Suprapubic skin (tissue), 4 donors: ENCODE measurements at places on chromosomes 16 and 17. TPM values are rescaled to one million over a fixed set of nuclear protein-coding genes. Genes with fewer than 3 reads are reported as not detected.

The SEZ6L2 gene
- 0.98 TPM for total RNA-seq

The CES4A gene
- 57.7 TPM for total RNA-seq

The RASL10B gene
- 0.94 TPM for total RNA-seq

The TNFSF13 gene
- total RNA-seq, result 9.6 TPM

The CDH3 gene
- total RNA-seq, result 80.1 TPM

The CCDC78 gene
- not detected for total RNA-seq

- no peak overlapping the region for H3K27ac ChIP-seq
- DNase-seq, result peak; percentile 47
- H3K36me3 ChIP-seq, result peaks cover 26% of the 10 kb centered on the region
- no peak overlapping the region for H3K4me3 ChIP-seq
- H3K4me1 ChIP-seq, result no peaks in the 10 kb centered on the region
Observed at GRCh38 chr17:43219001-43219400, 7.3 kb downstream of the TMEM106A start.

DNA sequence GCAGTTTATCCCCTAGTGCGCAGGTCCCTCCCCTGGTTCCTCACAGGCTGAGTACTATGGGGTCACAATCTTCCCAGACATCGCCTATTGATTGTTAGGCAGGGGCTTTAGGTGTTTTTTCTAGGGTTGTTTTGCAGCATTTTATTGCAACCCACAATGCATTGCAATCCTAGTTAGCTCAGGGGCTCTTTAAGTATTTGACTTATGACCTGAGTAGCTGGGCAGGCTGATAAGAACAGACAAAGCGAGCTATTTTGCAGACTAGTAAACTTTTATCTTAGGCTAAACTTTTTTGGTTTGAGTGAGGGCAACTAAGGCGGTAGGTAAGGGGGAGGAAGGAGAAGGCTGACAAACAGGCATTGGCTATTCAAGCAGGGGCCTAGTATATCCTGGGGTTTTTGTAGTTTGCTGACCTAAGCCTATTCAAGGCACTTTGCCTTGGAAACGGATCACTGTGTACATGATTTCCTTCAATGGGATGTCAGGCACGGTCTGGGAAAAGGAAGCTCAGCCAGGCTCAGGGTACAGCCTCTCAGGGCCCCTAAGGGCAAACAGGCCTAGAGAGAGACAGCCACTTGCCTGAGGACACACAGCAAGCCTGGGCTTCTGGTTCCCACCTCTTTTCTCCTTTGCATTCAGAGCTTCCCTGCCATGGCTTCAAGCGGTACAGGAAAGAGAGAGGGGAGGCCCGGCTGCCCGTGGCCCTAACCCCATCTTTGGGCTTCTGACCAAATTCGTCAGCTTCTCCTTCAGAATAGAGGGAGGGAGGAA lies 6.4 kb downstream of the DRC7 start:
- no peaks in the 10 kb centered on the region for H3K36me3 ChIP-seq
- H3K27me3 ChIP-seq, result no peaks in the 10 kb centered on the region

DNA sequence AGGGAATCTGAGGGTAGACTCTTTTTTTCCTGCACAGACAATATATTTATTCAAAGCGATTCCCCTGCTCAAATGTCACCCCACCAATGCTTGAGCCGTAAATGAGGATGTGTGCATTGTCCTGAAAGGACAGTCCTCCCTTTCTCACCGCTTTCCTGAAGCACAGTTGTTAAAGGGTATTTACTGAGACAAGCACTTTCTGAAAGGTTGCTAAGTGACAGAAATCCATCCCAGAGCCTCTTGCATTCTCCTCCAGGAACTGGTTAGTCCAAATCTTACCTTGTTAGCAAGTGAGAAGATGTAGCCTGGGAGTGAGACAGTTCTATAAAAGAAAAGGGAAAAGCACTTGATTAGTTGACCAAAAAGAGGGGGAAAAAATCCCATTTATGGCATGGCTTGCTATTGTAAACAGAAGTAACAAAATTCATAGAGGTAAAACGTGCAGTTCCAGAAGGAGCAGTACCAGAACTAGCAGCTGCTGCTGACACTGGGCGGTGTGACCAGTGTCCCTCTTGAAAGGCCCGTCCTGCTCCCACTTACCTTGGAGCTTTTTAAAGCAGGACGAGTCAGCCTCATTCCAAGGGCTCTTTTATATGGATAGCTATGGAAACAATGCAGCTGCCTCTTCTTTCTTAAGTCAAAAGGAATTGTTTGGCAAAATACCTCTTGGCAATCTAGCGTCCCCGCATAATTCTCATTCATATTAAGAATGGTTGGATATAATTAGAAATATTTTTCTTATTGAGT lies at the start of gene MYH2:
Gene MYH2 (minus strand): TSS at position 563 of the 747 bp plus-strand sequence. CDS start 1,738 bp downstream, outside the sequence.
- H3K4me1 ChIP-seq, result no peaks in the 10 kb centered on the region
- no peak within 1 kb of the TSS for H3K4me3 ChIP-seq
- DNase-seq, result no peak
- H3K27ac ChIP-seq, result no peak within 1 kb of the TSS

GRCh38 chr16:9114112-9114511 lies 22.7 kb downstream of the HAPSTR1 start:
- H3K36me3 ChIP-seq, result peaks cover 19% of the 10 kb centered on the region
- H3K4me1 ChIP-seq, result peaks cover 59% of the 10 kb centered on the region
- no peak overlapping the region for H3K4me3 ChIP-seq
- no peak for DNase-seq
- no peaks in the 10 kb centered on the region for H3K27me3 ChIP-seq

DNA sequence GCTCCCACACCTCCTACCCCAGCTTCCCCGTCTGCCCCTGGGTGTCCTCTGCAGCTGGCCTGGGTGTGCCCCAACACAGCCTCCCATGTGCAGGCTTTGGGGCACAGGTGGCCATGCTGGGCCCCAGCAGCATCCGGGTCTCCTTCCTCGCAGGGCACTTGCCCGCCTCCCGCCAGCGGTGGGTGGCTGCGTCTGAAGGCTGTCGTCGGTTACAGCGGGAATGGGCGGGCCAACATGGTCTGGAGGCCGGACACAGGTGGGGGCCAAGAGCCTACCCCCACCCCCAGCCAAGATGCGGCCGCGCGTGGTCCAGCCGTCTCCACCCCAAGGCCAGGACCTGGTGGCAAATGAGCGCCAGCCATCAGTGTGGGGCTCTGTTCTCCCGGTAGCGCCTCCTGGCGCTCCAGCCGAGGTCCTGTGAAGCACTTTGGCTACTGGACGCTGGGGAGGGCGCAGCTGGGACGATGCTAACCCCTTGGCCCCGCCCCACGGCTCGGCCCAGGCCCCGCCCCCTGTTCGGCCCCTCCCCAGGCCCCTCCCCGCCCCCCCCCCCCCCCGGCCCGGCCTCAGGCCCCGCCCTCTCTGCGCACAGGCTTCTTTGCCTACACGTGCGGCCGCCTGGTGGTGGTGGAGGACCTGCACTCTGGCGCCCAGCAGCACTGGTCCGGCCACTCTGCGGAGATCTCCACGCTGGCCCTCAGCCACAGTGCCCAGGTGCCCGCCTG lies 7.3 kb upstream of the RHOT2 start:
- peak; percentile 93 for DNase-seq
- H3K4me3 ChIP-seq, result peak overlapping the region; percentile 21
- H3K27ac ChIP-seq, result no peak overlapping the region
- peaks cover 8% of the 10 kb centered on the region for H3K4me1 ChIP-seq
- H3K27me3 ChIP-seq, result no peaks in the 10 kb centered on the region

GRCh38 chr16:72429671-72430081 lies 257.7 kb upstream of the PMFBP1 start:
- no peaks in the 10 kb centered on the region for H3K36me3 ChIP-seq
- DNase-seq, result no peak
- H3K27ac ChIP-seq, result no peak overlapping the region
- H3K4me1 ChIP-seq, result no peaks in the 10 kb centered on the region
- H3K4me3 ChIP-seq, result no peak overlapping the region
- no peaks in the 10 kb centered on the region for H3K27me3 ChIP-seq

- H3K27me3 ChIP-seq, result no peaks in the 10 kb centered on the region
- no peak overlapping the region for H3K4me3 ChIP-seq
- no peak overlapping the region for H3K27ac ChIP-seq
- no peaks in the 10 kb centered on the region for H3K4me1 ChIP-seq
Observed at GRCh38 chr17:66625311-66625767, 209.6 kb upstream of the CACNG5 start.

DNA sequence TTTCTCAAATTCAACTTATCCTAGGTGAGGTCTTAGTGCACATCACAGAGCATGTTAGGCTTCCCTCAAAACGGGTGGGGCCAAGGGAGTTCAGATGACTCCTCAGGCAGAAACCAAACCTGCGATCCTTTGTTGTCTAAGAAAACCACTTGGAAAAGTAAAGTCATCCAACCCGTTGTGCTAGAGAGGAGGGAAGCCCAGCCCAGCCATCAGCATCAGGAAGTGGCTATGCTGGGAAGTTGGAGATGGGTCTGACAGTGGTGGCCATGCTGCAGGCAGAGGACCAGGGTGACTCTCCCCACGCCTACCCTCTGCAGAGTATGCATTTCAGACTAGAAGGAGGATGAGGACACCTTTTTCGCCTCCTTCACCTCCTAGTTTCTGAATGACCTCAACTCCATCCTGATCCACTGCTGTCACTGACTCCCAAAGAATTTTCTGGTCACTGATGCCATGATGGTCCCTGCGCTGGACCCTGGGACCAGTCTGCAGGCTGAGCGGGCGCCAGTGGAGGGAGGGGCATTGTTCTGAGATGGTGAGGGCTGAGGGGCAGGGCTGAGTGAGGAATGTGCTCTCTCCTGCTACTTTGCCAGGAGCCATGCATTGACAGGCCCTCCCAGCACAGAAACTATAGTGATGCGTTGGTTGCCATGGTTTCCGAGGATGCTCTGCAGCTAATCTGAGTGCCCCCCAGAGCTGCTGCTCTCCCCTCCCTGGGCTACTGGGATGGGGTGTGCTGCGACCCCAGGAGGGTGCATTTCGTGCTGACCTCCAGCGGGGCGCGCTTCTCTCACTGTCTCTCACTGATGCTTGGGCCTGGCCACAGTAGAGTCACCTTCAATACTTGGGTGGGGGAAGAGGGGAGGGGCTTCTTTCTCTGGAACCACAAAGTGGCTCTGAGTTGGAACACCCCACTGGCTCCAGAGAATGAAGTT lies 20.4 kb downstream of the ALOX12B start:
- H3K36me3 ChIP-seq, result no peaks in the 10 kb centered on the region
- peaks cover 41% of the 10 kb centered on the region for H3K27me3 ChIP-seq
- peaks cover 17% of the 10 kb centered on the region for H3K4me1 ChIP-seq
- DNase-seq, result no peak
- no peak overlapping the region for H3K4me3 ChIP-seq

DNA sequence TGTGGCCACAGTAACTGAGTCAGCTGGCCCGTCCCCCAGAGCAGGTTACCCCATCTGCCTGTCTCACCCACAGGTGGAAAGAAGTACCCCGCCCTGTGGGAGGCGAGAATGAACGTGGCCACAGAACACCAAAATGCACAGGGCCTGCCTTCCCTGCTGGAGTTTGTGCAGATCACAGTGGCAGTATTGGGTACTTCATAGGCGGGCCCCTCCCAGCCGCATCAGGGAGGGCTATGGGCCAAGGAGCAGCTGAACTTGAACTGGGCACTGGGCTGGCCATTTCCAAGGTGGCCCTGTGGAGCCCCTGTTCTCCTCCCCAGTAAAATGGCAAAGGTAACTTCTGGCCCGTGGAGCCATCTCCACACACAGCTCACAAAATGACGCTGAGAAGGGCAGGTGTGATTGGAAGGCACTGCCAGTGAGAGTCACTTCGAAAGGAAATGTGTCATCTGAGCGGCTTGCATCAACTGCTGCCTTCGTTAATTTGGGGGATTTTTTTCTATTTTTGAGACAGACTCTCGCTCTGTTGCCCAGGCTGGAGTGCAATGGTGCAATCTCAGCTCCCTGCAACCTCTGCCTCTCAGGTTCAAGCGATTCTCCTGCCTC lies 162.9 kb downstream of the ENGASE start:
- peaks cover 34% of the 10 kb centered on the region for H3K27me3 ChIP-seq
- no peak overlapping the region for H3K27ac ChIP-seq
- H3K36me3 ChIP-seq, result no peaks in the 10 kb centered on the region

DNA sequence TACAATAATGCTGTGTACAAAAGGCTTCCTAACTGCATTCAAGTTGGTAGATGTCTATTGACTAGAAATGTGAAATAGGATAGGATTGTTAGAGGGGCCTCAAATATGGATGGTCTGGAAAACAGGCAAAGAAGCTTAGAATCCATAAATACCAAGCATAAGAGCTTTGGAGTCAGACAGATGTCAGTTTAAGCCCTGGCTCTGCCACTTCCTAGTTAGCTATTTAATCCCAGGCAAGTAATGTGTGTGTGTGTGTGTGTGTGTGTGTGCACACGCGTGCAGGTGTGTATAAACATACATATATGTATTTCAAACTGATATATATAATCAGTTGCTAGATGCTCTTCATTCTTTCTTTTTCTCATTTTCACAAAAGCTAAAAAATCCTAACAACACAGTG lies 66.7 kb downstream of the MMD start:
- H3K27ac ChIP-seq, result no peak overlapping the region
- H3K36me3 ChIP-seq, result no peaks in the 10 kb centered on the region
- H3K27me3 ChIP-seq, result no peaks in the 10 kb centered on the region
- H3K4me3 ChIP-seq, result no peak overlapping the region
- no peak for DNase-seq
- no peaks in the 10 kb centered on the region for H3K4me1 ChIP-seq

- H3K27ac ChIP-seq, result no peak overlapping the region
- no peak overlapping the region for H3K4me3 ChIP-seq
- no peaks in the 10 kb centered on the region for H3K4me1 ChIP-seq
- no peak for DNase-seq
- H3K27me3 ChIP-seq, result no peaks in the 10 kb centered on the region
Observed at GRCh38 chr16:11470676-11471415, 115.9 kb downstream of the LITAF start.

DNA sequence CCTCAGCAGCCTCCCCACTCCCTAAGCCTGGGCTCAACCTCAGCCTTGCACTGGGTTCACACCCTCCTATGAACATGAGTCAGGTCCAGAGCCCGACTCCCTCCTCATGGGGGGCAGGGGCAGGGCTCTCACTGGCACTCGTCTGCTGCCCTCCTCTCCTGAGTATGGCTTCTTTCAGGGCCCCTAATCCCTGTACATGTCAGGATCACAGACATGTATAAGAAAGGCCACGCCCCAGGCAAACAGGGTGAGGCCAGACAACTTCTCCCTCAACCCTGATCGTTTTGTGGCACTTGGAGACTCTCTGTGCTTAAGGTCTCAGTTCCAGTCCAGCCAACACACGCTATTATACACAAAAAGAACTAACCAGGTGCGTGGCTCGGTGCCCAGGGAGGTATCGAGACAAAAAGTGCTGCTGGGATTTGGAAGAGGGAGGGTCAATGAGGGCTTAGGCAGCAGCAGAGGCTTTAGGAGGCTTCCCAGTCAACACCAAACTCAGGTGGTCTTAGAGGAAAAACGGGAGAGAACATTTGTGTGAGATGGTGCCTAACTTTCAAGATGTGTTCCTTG lies 45.2 kb downstream of the CMTM3 start:
- H3K36me3 ChIP-seq, result no peaks in the 10 kb centered on the region
- H3K27me3 ChIP-seq, result no peaks in the 10 kb centered on the region
- no peak overlapping the region for H3K27ac ChIP-seq
- DNase-seq, result no peak
- peaks cover 24% of the 10 kb centered on the region for H3K4me1 ChIP-seq
- H3K4me3 ChIP-seq, result no peak overlapping the region

GRCh38 chr17:80987941-80988461 lies 3.6 kb upstream of the CHMP6 start:
- no peaks in the 10 kb centered on the region for H3K27me3 ChIP-seq
- H3K4me3 ChIP-seq, result peak overlapping the region; percentile 27
- peak; percentile 84 for DNase-seq
- H3K36me3 ChIP-seq, result no peaks in the 10 kb centered on the region
